ENCODE measurements at places on chromosomes 4 and X.

GRCh38 chrX:105116486-105116885 is 104.0 kb downstream of the TEX13A start:
- DNase-seq: no peak

- DNase-seq: peak; percentile 55
These were observed at the start of gene SMS for GRCh38 chrX:21940356-21940829. Gene SMS, plus strand, starts transcription at chrX:21940709. Its CDS starts 116 bp downstream, at chrX:21940825.

GRCh38 chr4:174120446-174121295 is 162.8 kb downstream of the FBXO8 start:
- DNase-seq: peak; percentile 39

- no peak for DNase-seq
These were observed 5.3 kb upstream of the SHISA3 start for GRCh38 chr4:42391981-42392380.

GRCh38 chrX:13287816-13288215 is 32.0 kb downstream of the ATXN3L start:
- DNase-seq: no peak

GRCh38 chr4:123017636-123018395 is 95.4 kb upstream of the NUDT6 start:
- no peak for DNase-seq

All from endothelial cell (in vitro differentiated cells).